ENCODE measurements at places on chromosomes 1 and 21. TPM values are rescaled to one million over a fixed set of nuclear protein-coding genes. Genes with fewer than 3 reads are reported as not detected.

DNA sequence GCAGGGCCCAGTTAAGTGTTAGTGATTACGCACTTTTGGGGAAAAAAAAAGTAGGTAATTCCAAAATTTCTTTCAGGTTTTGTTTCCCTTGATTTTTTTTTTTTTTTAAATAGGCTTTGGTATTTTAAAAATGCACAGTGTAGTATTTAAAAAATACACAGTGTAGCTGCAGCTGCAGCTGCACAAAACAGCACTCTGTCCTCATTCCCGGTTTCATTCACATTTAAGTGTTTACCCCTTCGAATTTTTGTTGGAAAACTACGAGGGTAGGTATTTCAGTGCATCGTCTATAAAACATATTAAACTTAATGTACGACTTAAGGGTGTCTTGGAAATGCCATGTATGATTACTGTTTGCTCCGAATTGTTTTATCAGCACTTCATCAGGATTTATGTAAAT lies 3.4 kb downstream of the NEK7 start:
- H3K27me3 ChIP-seq: no peaks in the 10 kb centered on the region
- DNase-seq: no peak
- H3K4me3 ChIP-seq: no peak overlapping the region

AIRE gene
- not detected for total RNA-seq

GRCh38 chr1:180566026-180566425 lies 7.3 kb downstream of the OVAAL start:
- H3K27ac ChIP-seq: no peak overlapping the region
- no peaks in the 10 kb centered on the region for H3K27me3 ChIP-seq
- no peaks in the 10 kb centered on the region for H3K4me1 ChIP-seq
- no peaks in the 10 kb centered on the region for H3K36me3 ChIP-seq

GRCh38 chr1:118185084-118185832 lies at the start of gene SPAG17:
TSS of gene SPAG17 (minus strand) at chr1:118185228. CDS start at chr1:118185157, 71 bp downstream.
- peak within 1 kb of the TSS; percentile 45 for H3K4me3 ChIP-seq
- no peaks in the 10 kb centered on the region for H3K36me3 ChIP-seq
- no peaks in the 10 kb centered on the region for H3K4me1 ChIP-seq
- DNase-seq: peak; percentile 38
- H3K27ac ChIP-seq: no peak within 1 kb of the TSS

DNA sequence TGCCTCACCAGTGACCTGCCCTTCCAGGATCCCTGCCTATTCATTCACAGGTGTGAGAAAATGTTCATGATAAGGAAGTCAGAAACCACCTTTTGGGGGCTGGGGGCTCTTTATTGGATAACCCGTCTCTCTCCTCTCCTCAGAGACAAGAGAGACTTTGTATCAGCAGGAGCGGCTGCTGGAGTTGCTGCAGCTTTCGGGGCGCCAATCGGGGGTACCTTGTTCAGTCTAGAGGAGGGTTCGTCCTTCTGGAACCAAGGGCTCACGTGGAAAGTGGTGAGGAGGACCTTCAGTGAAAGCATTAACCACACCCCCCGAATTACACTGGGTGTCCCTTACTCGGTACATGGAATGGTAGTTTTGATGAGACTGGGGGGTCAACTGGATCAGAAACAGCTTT lies 20.6 kb downstream of the NPPA start:
- peaks cover 10% of the 10 kb centered on the region for H3K36me3 ChIP-seq
- no peak overlapping the region for H3K27ac ChIP-seq
- no peaks in the 10 kb centered on the region for H3K27me3 ChIP-seq
- no peak for DNase-seq
- H3K4me1 ChIP-seq: no peaks in the 10 kb centered on the region

DNA sequence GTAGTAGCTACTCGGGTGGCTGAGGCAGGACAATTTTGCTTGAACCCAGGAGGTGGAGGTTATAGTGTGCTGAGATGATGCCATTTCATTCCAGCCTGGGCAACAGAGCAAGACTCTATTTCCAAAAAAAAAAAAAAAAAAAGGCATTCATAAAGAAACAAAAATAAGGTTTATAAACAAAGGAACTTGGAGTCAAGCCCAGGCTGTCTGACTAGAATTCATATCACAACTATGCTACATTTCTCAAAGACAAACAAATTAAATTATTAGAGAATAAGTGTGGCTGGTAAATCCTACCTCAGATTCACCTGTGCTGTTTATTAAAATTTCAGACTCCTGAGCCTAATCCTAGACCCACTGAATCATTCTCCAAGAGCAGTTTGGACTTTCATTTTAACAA lies 4.2 kb downstream of the GCLM start:
- no peak for DNase-seq
- H3K27ac ChIP-seq: peak overlapping the region; percentile 98
- H3K27me3 ChIP-seq: no peaks in the 10 kb centered on the region
- H3K4me3 ChIP-seq: peak overlapping the region; percentile 74
- H3K36me3 ChIP-seq: peaks cover 14% of the 10 kb centered on the region

DNA sequence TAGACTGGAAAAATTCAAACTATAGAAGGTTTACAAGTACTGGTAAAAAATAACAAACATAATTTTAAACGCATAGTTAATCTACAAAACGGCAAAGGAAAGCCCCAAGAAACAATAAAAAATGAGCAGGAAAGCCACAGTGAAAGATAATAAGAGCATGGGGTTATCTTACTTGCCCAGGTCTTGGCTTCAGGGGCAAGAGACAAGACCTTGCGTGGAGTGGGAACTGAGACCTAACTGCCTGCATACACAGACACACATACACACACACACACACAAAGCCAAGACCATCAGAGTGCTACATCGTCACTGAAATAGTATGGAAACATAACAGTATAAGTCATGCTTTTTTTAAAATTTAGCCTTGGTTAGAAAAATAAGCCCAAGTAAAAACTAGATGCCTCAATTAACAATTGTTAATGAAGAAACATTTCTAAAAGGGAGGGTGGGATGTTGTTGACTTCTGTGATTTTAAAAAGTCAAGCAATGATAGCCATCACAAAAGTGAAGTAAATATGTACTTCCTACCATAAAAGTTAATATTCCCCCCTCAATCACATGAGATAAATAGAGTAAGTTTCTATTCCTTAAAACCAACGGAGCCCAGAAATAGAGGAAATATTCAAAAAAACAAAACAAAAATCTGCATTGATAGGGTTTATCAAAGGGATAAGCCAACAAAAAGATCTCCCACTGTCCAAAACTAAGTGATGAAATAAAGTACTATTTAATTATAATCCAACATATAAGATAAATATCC lies 29.4 kb upstream of the CRP start:
- H3K4me1 ChIP-seq: no peaks in the 10 kb centered on the region
- DNase-seq: no peak
- no peak overlapping the region for H3K4me3 ChIP-seq
- no peaks in the 10 kb centered on the region for H3K36me3 ChIP-seq
- H3K27me3 ChIP-seq: no peaks in the 10 kb centered on the region

- no peak for DNase-seq
- no peaks in the 10 kb centered on the region for H3K27me3 ChIP-seq
- no peaks in the 10 kb centered on the region for H3K36me3 ChIP-seq
- H3K4me3 ChIP-seq: no peak overlapping the region
- no peak overlapping the region for H3K27ac ChIP-seq
Measured at GRCh38 chr1:111852261-111852721, 96.6 kb downstream of the DDX20 start.

DNA sequence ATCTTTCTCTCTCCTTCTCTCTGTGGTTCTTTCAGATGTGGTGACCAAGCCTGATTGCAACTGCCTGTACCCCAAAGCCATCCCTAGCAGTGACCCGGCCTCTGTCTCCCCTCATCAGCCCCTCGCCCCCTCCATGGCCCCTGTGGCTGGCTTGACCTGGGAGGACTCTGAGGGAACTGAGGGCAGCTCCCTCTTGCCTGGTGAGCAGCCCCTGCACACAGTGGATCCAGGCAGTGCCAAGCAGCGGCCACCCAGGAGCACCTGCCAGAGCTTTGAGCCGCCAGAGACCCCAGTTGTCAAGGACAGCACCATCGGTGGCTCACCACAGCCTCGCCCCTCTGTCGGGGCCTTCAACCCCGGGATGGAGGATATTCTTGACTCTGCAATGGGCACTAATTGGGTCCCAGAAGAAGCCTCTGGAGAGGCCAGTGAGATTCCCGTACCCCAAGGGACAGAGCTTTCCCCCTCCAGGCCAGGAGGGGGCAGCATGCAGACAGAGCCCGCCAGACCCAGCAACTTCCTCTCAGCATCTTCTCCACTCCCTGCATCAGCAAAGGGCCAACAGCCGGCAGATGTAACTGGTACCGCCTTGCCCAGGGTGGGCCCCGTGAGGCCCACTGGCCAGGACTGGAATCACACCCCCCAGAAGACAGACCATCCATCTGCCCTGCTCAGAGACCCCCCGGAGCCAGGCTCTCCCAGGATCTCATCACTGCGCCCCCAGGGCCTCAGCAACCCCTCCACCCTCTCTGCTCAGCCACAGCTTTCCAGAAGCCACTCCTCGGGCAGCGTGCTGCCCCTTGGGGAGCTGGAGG lies 12.7 kb downstream of the CSF1 start:
- H3K27me3 ChIP-seq: no peaks in the 10 kb centered on the region
- H3K4me3 ChIP-seq: no peak overlapping the region
- no peaks in the 10 kb centered on the region for H3K4me1 ChIP-seq
- no peak for DNase-seq
- H3K27ac ChIP-seq: no peak overlapping the region

PADI2 gene
- total RNA-seq: 0.66 TPM

- peak within 1 kb of the TSS; percentile 83 for H3K4me3 ChIP-seq
- peaks cover 12% of the 10 kb centered on the region for H3K4me1 ChIP-seq
- DNase-seq: peak; percentile 85
- H3K27me3 ChIP-seq: no peaks in the 10 kb centered on the region
- H3K36me3 ChIP-seq: no peaks in the 10 kb centered on the region
Measured at GRCh38 chr1:85200463-85201339, at the start of gene SYDE2. TSS of gene SYDE2 (minus strand) at chr1:85201016. CDS start at chr1:85200996, 20 bp downstream.

FMO3 gene
- total RNA-seq: 107 TPM
